Activated naive CD4-positive, alpha-beta T cell treated with anti-CD3 and anti-CD28 coated beads, Interleukin-2, amount 50 U/mL, for 72 hours (primary cell): ENCODE measurements at places on chromosomes 3 and 15.

- no peak for DNase-seq
Observed at GRCh38 chr3:43221076-43221475, 65.3 kb upstream of the SNRK start.

- no peak for DNase-seq
Observed at GRCh38 chr3:45980229-45980813, 15.3 kb downstream of the FYCO1 start.

- no peak for DNase-seq
Observed at GRCh38 chr3:140384028-140384771, 293.7 kb upstream of the TRIM42 start.

DNA sequence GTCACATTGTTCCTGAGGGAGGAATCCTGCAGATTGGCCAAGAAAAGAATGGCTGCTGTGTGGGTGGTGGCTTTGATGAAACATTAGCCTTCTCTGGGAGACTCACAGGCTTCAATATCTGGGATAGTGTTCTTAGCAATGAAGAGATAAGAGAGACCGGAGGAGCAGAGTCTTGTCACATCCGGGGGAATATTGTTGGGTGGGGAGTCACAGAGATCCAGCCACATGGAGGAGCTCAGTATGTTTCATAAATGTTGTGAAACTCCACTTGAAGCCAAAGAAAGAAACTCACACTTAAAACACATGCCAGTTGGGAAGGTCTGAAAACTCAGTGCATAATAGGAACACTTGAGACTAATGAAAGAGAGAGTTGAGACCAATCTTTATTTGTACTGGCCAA, 6.1 kb downstream of the PTX3 start:
- DNase-seq: no peak

- DNase-seq: no peak
Observed at GRCh38 chr3:187918081-187918644, 172.9 kb upstream of the BCL6 start.

- no peak for DNase-seq
Observed at GRCh38 chr3:43885908-43886618, 195.3 kb downstream of the ABHD5 start.

DNA sequence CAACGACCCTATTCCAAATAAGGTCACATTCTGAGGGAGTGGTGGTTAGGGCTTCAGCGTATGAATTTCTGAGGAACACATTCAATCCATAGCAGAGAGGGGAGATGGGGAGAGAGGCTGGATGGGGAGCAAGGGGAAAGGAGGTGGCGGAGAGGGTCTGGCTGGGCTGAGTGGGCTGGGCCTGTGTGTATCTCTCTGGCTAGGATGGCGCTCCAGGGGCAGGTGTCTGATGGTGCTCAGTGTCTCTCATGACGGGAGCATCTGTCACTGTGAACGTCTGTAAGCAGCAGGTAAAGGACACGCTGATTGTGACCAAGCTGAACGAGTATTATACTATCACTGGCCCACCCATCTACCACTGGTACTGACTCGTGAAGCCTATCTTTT, 159.6 kb downstream of the XXYLT1 start:
- DNase-seq: no peak

- DNase-seq: no peak
Observed at GRCh38 chr3:58041182-58041825, 33.1 kb downstream of the FLNB start.

DNA sequence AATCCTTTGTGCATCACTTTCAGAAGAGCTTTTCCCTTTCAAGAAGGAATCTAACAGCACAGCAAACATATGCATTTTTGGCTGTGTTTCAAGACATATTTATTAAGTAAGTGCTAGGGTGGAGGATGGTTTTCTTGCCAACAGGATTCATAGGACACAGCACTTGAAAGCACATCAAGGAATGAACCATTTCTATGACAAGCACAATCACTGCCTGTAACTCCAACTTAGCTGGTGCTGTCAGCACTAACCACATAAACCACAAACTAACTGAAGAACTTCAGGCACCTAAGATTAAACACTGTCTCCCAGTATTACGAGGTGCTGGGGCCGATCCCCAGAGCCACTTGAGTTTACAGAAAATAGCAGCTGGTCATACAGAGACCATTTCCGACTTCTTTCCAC, 35.4 kb upstream of the SPRED1 start:
- DNase-seq: no peak

GRCh38 chr3:153209596-153209995, 47.6 kb downstream of the RAP2B start:
- DNase-seq: no peak

DNA sequence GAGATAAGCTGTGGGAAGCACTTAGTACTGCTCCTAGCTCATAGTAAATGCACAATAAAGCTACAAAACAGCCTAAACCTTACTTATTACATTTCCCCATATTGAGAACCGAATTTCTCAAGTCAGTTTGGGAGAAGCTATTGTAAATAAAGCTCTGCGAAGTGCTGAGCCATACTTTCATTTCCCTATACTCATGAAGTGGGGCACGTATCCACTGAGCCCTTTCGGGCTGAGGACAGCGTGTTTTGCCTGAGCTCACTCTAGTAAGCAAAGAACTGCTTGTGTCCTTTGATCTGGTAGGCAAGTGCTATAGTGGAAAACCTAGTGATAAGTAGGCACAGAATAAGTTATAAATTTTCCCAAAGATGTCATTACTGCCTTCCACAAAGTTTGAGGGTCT, 165.0 kb downstream of the RSL24D1 start:
- no peak for DNase-seq

DNA sequence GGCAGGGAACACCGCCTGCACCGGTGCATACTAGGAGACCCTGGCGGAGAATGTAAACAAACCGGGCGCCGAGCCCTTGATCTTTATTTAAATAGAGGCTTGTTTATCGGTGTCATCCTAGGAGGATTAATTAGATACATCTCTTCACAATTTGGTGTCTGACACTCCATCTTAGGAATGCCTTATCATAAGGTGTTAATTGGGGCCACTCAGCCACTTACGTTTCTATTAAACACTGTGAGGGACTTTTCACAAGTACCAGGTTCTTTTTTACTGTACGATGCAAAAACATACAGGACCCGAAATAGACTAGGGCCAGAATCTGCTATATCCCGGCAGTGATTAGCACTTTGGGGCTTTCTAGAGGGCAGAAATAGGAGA, 8.0 kb downstream of the EOMES start:
- DNase-seq: no peak

GRCh38 chr3:38575279-38575843, 74.1 kb downstream of the SCN5A start:
- no peak for DNase-seq

- no peak for DNase-seq
Observed at GRCh38 chr15:34791701-34792100, 3.6 kb downstream of the ACTC1 start.

- no peak for DNase-seq
Observed at GRCh38 chr3:73435055-73435454, 189.7 kb downstream of the PDZRN3 start.

- no peak for DNase-seq
Observed at GRCh38 chr3:171981271-171981605, 58.1 kb upstream of the FNDC3B start.

DNA sequence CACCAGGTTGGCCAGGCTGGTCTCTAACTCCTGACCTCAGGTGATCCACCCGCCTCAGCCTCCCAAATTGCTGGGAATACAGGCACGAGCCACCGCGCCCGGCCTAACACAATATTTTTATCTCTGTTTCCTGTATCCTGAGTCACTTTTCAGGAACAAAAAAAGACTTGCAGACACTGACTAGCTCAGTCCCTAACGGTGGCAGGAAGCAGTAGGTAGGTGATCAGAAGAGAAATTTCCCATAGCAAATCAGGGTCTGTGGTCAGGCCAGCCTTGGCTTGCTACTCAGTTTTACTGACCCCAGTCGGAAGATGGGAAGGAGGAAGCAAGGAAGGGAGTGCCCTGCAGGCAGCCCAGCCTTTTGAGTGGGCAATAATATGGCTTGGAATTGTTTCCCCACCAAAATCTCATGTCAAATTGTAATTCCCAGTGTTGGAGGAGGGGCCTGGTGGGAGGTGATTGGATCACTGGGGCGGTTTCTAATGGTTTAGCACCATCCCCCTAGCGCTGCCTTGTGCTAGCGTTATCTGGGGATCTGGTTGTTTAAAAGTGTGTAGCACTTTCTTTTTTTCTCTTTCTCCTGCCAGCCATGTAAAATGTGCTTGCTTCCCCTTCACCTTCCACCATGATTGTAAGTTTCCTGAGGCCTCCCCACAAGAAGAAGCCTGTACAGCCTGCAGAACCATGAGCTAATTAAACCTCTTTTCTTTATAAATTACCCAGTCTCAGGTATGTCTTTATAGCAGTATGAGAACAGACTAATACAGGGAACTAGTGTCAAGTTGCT, 19.5 kb upstream of the CDCP1 start:
- no peak for DNase-seq

DNA sequence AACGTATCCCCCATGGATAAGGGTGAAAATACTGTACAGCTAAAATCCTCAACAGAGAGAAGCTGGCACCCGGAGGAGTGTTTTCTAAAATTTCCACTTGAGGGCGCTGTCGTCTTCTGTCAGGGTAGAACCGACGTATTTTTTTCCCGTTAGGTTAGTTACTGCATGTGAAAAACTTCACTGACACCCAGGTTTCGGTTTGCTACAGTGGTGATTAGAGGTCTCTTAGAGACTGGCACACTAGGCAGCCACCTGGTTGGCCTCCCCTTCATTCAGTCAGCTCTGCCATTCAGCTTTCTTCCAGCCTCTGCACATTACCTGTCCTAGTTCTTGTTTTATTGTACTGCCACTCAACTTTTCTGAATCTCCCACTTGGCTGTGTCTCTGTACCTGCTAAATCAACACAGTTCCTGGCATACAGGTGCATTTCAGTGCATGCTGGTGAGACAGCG, 18.4 kb downstream of the CCK start:
- no peak for DNase-seq

- DNase-seq: no peak
Observed at GRCh38 chr3:97935842-97936241, 36.4 kb downstream of the RIOX2 start.

DNA sequence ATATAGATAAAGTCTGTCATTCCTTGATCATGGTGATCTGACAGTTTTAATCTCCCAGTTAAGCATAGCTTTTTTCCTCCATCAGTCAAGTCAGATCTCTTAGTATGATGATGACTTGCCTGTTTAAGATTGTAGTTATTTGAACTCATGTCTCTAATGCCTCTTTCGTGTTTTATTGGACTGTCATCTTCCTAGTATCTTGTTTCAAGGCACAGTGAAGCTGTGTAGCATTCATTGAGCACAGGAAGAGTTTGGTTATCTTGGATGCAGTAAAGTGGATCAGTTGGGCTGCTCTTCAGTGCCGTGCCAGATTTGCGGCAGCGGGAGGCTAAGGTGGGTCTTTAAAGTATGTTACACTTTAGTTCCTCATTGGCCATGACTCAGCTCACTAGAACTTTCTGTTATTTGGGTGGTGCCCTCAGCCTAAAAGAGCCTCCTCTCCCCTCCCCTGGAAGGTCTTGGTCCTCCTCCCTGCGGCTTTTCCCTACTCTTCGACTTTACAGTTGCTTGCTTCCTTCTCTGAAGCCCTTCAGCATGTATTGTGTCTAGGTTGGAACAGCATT, 45.7 kb upstream of the SKOR1 start:
- DNase-seq: no peak

- no peak for DNase-seq
Observed at GRCh38 chr3:184801241-184801785, 10.7 kb upstream of the VPS8 start.

GRCh38 chr3:170360466-170360865, 3.0 kb downstream of the SKIL start:
- no peak for DNase-seq

- no peak for DNase-seq
Observed at GRCh38 chr3:105904678-105905284, 36.0 kb upstream of the CBLB start.

GRCh38 chr15:45522328-45523165, at the start of gene SLC30A4:
Gene SLC30A4 (minus strand): TSS chr15:45522755. CDS start chr15:45522354, 401 bp downstream.
- peak; percentile 62 for DNase-seq

- DNase-seq: no peak
Observed at GRCh38 chr15:38768970-38769369, 204.4 kb upstream of the RASGRP1 start.
